Activated CD4-positive, alpha-beta T cell treated with anti-CD3 and anti-CD28 coated beads, Interleukin-2, amount 10 ng/mL, durations not matched to agents 24 days and 14 days (primary cell): ENCODE measurements at places on chromosomes 3 and 15. TPM values are rescaled to one million over a fixed set of nuclear protein-coding genes. Genes with fewer than 3 reads are reported as not detected.
A peak's percentile ranks its signal among the peaks of the same experiment; 100 is the strongest.

DNA sequence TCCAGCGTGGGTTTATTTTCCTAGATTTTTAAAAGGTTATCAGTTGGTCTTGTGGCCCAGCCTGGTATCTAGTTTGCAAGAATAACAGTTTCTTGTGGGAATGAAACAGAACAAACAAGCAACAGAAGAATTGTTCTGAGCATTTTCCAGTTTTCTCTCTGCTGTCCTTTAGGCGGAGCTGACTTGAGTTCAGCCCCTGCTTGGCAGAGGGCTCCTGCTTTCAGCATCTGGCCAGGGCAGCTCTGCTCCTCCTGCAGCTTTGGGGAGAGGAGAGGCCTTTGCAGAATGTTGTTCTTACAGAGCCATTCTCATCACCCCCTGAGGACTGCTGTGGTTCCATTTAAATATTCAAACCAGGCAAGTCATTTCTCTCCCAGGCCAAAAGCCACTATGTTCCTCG lies 117.7 kb downstream of the ALDH1A2 start:
- no peak for DNase-seq

FBXL22 gene
- 0.80 and 1.3 TPM in 2 replicates for total RNA-seq

- peak; percentile 62 for DNase-seq
These were observed 108.9 kb upstream of the ETV5 start for GRCh38 chr3:186217820-186218164.

MKRN2OS gene
- not detected in 2 replicates for total RNA-seq

DNA sequence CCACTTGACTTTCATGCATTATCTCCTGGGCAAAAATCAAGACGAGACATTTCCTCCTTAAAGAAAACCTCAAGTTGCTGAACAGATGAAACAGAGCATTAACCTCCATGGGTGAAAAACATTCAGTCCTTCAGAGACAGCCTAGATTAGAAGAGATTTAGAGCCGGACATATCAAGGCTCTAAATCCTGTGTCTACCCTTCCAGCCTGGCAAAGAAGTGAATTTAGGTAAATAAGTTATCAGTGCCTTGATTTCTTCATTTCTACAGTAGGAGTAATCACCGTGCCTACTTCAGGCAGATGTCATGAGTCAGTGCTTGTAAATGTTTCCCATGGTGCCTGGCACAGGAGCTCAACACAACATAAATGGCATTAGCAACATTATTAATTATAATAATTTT lies 159.3 kb upstream of the PRICKLE2 start:
- DNase-seq, result no peak

CCRL2 gene
- total RNA-seq, result 1.7 and 1.9 TPM in 2 replicates

GRCh38 chr3:143901105-143901504 lies 52.8 kb upstream of the SLC9A9 start:
- DNase-seq, result no peak

GRCh38 chr3:8464668-8465067 lies 37.0 kb upstream of the LMCD1 start:
- no peak for DNase-seq

DNA sequence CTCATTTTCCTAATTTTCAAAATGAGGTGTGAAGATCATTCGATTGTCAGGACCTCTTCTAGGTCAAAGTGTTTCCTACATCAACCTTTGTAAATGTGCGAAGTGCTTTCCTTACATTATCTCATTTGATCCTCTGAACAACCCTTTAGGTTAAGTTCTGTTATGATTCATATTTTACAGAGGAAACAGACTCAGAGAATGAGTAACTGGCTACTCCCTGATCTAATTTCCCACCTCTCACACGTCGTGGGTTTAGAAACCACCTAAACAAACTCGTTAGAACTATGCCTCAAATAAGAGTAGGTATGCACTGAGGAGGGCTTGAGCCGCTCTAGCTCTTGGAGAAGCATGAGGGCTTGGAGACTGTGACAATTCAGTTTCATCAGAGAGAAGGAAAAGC lies 148.6 kb downstream of the CD47 start:
- peak; percentile 75 for DNase-seq

DNA sequence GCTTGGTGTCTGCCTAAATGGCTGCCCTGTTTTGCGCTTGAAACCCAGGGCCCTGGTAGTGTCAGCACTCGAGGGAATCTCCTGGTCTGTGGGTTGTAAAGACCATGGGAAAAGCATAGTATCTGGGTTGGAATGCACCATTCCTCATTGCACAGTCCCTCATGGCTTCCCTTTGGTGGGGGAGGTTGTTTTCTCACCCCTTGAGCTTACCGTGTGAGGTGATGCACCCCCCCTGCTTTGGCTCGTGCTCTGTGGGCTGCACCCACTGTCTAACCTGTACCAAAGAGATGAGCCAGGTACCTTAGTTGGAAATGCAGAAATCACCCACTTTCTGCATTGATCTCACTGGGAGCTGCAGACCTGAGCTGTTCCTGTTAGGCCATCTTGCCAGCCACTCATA lies 104.7 kb downstream of the MBNL1 start:
- DNase-seq, result no peak

- no peak for DNase-seq
These were observed 83.3 kb downstream of the NR2E3 start for GRCh38 chr15:71893691-71894090.

GRCh38 chr3:157354254-157354653 lies 82.4 kb upstream of the PTX3 start:
- no peak for DNase-seq

GRCh38 chr3:196774848-196775422 lies 35.3 kb downstream of the PAK2 start:
- DNase-seq, result no peak

- DNase-seq, result no peak
These were observed 298.7 kb upstream of the GOLIM4 start for GRCh38 chr3:168394439-168394838.
